Stimulated activated CD8-positive, alpha-beta memory T cell treated with anti-CD3 and anti-CD28 coated beads, Interleukin-4, amount 100 ng/mL, for 1 hour (primary cell): ENCODE measurements at places on chromosomes 4 and X.

- DNase-seq: no peak
Measured at GRCh38 chr4:4862071-4862551, 2.6 kb downstream of the MSX1 start.

DNA sequence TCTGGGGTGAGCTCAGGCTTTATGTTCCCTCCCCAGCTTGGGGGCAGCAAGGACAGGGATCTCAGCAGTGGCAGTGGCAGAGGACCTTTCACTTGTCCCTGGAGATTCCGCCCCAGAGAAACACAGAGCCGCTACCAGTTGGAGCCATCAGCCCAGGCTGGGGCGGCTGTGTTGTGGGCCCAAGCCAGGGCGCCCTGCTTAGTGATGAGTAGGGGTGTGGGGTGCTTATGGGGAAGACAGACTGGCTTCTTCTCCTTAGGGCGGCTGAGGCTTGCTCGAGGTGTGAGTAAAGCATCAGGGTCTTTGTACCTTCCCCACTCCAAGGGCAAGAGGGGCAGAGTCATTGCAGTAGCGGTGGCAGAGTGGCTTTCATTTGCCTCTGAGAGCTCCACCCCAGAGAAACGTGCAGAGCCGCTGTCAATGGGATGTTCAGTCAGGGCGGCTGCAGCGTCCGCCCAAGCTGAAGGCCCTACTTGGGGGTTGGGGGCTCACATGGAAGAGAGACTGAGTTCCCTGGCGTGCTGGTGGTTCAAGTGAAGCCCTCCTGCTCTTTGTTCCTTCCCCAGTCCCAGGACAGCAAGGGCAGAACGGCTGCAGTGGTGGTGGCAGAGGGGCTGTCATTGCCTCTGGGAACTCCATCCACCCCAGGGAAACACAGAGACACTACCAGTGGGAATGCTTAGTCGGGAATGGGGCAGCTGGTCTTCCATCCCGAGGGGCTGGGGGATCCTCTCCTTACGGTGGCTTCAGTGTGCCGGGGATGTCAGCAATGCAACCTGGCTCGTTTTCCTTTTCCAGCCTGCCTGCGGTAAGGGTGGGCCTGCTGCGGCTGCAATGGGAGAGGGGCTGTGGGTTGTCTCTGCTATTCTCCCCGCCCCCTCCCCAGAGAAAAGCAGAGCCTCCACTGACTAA is 2142.5 kb upstream of the TENM3 start:
- DNase-seq: no peak

DNA sequence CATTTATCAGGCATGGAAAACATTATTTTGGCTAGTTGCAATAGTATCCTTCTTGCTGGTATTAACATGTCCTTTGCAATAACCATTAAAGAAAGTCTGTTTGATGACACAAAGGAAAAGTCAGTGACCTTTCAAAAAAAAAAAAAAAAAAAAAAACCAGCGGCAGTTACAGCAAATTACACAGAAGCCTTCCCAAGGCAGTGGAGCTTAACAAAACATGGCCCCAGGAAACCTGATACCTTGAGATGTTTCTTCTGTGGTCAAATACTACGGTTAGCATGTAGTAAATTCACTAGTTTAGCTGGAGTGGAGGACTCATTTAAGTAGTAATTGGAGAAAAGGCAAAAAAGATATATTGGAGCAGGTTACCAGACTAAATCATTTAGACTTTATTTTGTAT is 359.1 kb downstream of the DACH2 start:
- DNase-seq: no peak

DNA sequence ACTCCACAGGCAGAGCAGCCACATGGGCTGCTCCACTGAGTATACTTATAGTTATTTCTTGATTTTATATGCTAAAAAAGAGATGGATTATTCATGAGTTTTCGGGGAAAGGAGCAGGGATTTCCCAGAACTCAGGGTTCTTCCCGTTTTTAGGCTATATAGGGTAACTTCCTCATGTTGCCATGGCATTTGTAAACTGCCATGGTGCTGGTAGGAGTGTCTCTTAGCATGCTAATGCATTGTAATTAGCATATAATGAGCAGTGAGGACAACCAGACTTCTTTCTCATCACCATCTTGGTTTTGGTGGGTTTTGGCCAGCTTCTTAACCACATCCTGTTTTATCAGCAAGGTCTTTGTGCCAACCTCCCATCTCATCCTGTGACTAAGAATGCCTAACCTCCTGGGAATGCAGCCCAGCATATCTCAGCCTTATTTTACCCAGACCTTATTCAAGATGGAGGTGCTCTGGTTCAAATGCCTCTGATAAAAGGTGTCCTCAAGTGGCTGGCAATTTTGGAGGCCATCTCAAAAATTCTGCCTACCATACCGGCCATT is 213.0 kb upstream of the VEGFC start:
- no peak for DNase-seq

DNA sequence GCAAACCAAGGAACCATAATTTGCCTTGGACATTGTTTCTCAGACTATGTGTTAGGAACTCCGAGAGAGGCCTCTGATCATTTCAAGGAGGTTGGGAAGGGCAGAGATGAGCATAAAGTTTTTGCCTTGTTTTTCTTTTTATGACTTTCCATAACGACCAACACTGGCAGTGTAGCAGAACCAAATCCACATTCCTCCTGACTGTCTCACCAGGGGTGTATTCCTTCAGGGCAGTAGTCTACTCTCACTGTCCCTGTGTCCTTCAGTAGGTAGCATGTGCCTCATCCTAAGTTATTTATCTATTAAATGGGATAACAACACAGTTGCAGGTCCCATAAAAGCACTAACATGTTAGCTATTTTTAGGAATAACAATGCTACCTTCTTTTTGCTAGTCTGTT is 20.8 kb downstream of the EGFL6 start:
- DNase-seq: no peak

DNA sequence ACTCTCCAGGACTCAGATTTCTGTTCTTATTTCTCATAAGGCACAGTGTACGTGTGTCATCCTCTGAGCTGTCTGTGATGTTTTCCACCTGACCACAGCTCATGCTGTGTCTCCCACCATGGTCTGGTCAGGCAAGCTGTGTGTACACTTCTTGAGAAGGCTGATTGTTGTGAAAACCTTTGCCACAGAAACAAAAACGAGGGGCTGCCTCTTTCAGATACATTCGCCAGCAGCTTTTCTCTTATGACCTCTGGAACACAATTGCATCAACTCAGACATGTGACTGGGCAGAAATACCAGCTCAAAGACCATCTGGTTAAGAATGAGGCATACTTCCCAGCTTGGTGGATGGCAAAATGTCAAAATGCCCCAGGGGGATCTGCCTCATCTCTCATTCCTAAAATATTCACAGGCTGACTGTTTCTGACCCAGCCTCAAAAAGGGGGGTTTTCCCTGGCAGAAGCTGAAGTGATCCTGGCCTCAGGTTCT is 46.1 kb downstream of the PGRMC2 start:
- DNase-seq: no peak

GRCh38 chr4:13849778-13850177 is 222.3 kb upstream of the BOD1L1 start:
- no peak for DNase-seq

GRCh38 chr4:52263607-52264006 is 212.5 kb downstream of the SPATA18 start:
- DNase-seq: no peak

- no peak for DNase-seq
Measured at GRCh38 chr4:156227321-156227720, 273.7 kb upstream of the CTSO start.

- DNase-seq: no peak
Measured at GRCh38 chrX:39484159-39485068, 613.3 kb downstream of the BCOR start.

DNA sequence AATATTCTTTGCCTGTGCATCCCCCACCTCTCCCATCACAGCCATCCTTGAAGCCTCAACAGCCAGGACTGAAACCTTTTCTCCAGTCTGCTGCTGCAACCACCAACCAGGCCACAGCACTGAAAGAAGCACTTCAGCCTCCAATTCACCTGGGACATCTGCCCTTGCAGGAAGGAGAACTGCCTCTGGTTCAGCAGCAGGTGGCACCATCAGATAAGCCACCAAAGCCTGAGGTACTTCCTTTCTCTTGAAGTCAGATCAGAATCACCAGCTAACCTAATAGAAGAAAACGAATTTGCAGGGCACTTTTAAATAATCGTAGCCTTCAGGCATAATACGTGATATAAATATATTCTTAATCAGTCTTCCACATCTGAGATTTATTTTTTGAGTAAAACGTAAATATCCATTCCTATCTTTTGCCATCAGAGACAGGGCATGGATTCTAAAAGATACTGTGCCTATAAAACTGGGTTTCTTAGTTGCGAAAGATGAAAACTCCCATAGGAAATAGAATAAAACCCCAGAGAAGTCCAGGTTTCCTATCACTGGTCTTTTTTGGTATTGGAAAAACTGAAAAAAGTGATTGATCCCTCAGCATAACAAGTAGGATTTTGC is 9.5 kb downstream of the AMBN start:
- peak; percentile 39 for DNase-seq

GRCh38 chr4:75673959-75674328 is 733 bp upstream of the G3BP2 start:
- no peak for DNase-seq

DNA sequence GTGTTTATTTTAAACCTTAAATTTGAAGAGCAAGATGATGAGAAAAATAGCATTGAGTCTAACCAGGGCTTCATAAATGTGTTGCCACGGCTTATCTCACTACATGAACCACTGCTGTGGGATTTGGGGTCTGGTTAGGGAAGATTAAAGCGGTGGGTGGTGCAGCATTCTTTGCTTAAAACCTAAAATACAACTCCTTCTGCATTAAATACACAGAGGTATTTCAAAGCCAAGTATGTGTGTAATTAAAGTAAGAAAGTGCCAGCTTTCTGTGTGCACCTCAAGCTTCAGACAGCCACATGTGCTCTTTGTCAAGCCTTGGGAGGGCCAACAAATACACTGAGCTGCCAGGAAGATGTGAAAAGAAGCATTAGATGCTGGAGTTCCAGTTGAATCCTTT is 128.0 kb downstream of the CPE start:
- DNase-seq: no peak

- DNase-seq: no peak
Measured at GRCh38 chrX:40165206-40165605, 67.4 kb upstream of the BCOR start.

DNA sequence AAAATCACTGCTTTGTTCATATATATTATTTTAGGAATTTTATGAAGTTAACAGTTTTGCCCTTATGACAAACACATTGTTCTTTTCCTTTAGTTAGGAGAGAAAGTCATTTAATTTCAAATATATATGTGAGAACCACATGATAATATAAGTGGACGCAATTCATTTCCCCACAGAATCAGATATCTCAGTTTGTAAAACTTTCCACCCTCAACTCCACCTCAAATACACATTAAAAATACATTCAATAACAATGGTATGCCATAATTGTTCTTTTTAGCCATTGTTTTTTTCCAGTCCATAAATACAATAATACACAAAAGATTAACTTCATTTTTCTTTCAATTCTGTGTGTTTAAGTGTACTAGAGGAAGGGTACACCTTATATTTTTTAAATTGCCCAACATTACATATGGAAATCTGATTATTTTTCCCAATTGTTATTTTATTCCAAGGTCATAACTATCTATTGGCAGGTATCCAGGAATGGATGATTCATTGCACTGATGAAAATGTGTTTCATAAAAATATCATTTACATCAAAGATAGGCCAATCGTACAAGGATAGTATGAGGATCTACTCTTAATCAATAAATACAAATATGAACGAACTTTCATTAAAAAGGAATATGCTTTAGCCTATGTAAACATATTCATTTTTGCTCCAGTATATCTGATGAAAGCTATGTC is 125.0 kb downstream of the PPP3CA start:
- no peak for DNase-seq

- DNase-seq: no peak
Measured at GRCh38 chr4:77089866-77090265, 14.1 kb upstream of the CCNI start.

GRCh38 chr4:55475394-55476243 is 71.1 kb downstream of the CLOCK start:
- no peak for DNase-seq

- no peak for DNase-seq
Measured at GRCh38 chr4:99855678-99856077, 38.5 kb downstream of the LAMTOR3 start.

GRCh38 chrX:46218373-46218772 is 326.8 kb downstream of the ZNF674 start:
- DNase-seq: no peak

GRCh38 chr4:84159762-84160161 is 339.3 kb downstream of the NKX6-1 start:
- DNase-seq: no peak

- DNase-seq: no peak
Measured at GRCh38 chr4:138437263-138437851, 195.2 kb upstream of the SLC7A11 start.

GRCh38 chrX:71366674-71367256 is 608 bp downstream of the TAF1 start:
- no peak for DNase-seq

DNA sequence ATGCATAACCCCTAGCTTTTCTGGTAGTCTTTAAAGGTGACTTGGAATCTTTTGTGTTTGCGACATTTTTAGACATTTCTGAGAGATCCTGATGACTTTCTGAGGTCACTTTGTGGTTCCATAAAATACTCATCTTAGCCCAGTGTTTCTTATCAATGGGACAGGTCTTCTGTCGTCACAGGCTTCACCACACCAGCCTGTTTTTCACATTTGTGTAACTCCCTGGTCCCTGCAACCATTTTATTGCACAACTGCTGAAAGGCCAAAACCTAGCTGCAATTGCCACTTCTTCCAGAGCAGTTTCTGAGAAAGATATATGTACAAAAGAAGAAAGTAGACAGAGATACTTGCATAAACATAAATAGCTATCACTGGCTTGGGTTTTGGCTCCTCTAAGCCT is 120.9 kb downstream of the IL15 start:
- DNase-seq: no peak

GRCh38 chr4:1325681-1326635 is 21.1 kb upstream of the UVSSA start:
- DNase-seq: no peak

GRCh38 chrX:68175562-68175961 is 257.7 kb downstream of the OPHN1 start:
- DNase-seq: no peak

DNA sequence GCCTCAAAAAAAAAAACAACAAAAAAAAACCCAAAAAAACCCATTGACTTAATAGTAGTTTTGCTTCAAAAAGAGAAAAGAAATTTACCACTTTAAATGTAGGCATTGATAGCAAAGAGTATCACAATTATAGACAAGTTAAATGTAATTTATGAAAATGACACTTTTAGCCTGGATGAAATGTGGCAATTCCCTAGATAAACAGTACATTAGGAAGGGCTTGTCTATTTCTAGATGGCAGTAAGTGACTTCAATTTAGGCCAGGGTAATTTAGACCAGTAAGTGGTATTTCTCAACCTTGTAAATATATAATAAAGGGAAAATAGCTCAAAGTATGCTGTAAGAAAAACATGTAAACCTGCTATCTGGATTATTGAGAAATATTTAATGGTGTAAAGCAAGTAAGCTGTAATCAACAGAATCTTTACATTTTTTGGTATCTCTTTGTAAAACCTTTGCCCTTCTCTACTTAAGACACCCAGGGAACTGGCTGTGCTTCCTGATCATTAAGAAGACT is 103.7 kb upstream of the RAPGEF2 start:
- no peak for DNase-seq
